ENCODE measurements at places on chromosomes 16 and 17.

DNA sequence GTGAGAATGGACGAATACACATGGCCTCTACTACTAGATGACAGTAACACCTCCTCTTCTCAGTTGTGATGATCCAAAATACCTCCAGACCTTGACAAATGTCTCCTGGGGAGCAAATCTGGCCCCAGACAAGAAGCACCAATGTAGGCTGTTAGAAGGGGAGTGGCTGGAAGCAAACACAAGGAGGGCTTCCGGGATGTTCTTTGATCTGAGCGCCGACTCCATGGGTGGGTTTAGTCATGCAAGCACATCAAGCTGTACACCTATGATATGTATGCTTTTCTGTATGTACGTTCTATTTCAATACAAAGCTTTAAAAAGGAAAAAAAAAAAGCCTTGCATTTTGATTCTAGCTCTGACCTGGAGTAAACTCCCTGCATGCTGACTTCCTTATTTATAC lies 61.4 kb downstream of the ARHGAP17 start:
- no peak for DNase-seq

GRCh38 chr17:19651451-19652238 lies 3.1 kb downstream of the ALDH3A2 start:
- peak; percentile 29 for DNase-seq

- no peak for DNase-seq
Measured at GRCh38 chr16:57577214-57577613, 34.8 kb downstream of the ADGRG5 start.

GRCh38 chr16:52912565-52913173 lies 140.0 kb downstream of the CHD9NB start:
- DNase-seq = peak; percentile 86

DNA sequence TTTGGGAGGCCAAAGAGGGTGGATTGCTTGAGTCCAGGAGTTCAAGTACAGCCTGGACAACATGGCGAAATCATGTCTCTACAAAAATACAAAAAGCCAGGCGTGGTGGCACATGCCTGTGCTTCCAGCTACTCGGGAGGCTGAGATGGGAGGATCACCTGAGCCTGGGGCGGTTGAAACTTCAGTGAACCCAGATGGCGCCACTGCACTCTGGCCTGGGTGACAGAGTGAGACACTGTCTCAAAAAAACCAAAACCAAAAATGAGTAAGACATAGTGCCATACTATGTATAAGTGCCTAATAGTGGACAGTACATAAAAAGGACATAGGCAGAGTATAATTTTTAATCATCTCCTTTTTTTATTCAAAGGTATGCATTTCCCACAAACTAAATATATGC lies 4.0 kb downstream of the CTC1 start:
- no peak for DNase-seq

DNA sequence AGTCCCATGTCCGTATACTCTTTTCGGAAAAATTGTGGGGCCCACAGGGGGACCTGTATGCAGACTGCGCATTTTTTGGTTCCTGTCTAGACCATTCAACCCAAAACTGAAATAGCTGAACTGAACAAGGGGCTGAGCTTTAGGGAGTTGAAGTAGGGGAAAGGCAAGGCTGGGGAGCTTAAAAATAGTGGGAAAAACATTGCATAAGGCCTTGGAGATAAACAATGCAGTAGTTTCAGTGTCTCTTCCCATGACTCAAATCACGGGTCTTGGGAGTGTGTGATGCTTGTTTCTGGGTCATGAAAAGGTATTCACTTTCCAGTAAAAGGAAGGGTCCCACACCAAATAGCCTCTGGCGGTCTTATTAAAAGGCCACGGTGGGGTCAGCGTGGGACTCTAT lies 402.8 kb upstream of the SALL1 start:
- DNase-seq = no peak
